CD4-positive, alpha-beta memory T cell (primary cell): ENCODE measurements at places on chromosomes 7 and 10. TPM values are rescaled to one million over a fixed set of nuclear protein-coding genes. Genes with fewer than 3 reads are reported as not detected.
A peak's percentile ranks its signal among the peaks of the same experiment; 100 is the strongest.

The DRGX gene
- not detected for total RNA-seq

The DUSP5 gene
- total RNA-seq: 3.5 TPM

- DNase-seq: no peak
Observed at GRCh38 chr10:130924138-130924819, 387.2 kb downstream of the TCERG1L start.

GRCh38 chr7:73437091-73437490 is 3.5 kb downstream of the FZD9 start:
- no peak for DNase-seq

- DNase-seq: no peak
Observed at GRCh38 chr7:11505471-11505985, 326.5 kb downstream of the THSD7A start.

DNA sequence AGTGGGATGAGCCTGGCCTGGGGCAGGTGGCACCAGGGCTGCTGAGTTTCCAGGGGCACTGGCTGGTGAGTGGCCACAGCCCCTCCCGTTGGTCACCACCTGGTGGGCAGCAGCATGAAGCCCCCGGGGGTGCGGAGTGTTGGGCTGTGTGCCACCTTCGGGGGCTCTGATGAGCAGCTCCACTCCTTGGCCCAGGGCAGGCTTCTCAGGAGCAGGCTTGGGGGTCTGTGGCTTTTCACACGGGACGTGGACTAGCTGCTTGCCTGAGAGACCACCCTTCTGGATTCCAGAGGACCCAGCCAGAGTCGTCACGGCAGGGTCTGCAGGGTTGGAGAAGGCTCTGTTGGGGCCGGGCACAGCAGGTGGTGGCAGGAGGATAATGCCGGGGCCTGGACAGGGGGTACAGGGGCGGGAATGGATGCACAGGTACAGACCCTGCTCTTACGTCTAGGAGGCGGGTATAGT is 193.1 kb downstream of the ADARB2 start:
- no peak for DNase-seq

DNA sequence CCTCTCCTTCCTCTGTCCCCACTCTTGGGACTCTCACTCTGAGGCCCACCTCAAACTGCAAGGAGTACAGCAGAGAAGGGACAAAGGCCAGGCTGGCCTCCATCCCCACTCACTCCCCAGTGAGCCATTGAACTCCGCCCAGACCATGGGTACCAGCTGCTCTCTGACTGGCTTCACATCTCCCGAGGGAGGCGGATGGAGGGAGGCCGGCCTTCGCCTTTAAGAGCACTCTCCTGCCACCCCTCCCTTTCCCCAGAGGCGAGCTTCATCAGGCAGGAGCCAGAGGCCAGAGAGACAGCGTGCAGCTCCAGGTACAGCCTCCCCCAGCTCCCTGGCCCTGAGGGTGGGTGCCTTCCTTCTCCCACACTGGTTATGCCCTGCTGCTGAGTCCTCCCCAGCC is 1.8 kb upstream of the LDB3 start:
- DNase-seq: no peak

DNA sequence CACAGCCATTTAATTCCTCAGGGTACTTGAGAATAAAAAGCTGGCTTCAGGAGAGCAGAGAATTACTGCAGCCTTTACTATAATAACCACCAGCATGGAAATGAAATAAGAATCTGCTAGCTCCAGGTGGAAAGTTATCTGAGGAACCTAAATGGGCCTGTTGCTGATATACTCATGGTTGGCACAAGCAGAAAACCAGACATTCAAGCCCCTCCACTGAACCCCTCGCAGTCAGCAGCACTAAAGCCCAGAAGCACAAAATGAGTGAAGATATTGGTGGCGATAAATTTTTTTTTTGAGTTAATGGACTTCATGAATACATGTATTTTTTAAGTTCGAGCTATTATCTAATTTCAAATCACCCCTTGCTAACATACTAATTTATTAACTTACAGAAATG is 303.9 kb upstream of the NRP1 start:
- DNase-seq: no peak

DNA sequence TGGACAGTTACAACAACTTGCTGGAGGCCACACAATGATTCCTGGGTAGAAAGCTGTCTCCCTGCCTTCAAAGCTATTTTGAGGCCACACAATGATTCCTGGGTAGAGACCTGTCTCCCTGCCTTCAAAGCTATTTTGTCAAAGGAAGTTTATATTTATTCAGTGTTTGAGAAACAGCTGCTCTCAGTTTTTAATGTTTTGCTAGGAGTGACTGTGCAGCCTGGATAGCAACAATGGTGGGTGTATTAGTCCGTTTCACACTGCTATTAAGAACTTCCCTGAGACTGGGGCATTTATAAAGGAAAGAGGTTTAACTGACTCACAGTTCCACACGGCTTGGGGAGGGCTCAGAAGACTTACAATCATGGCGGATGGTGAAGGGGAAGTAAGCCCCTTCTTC is 3.9 kb upstream of the SGPL1 start:
- no peak for DNase-seq

- DNase-seq: no peak
Observed at GRCh38 chr10:3502673-3503072, 282.3 kb downstream of the KLF6 start.

- DNase-seq: no peak
Observed at GRCh38 chr10:125911990-125912389, 15.6 kb downstream of the FANK1 start.

DNA sequence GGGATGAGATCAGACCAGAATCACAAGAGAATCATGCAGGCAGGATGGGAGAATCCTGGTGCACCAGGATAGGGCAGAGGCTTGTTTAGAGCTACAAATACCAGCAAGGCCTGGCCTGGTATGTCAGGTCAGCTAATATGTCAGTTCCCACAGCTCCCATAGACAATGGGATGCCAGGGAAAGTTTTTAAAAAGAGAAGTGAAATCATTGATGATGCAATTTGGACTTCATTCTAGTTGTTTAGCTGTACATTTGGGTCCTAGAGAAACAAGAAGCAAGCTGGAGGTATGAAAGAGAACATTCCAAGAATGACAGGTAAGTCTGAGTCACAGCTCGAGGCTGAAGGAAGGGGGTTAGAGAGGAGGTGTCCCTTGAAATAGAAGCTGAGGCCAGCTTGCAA is 45.2 kb downstream of the GPR141 start:
- no peak for DNase-seq

GRCh38 chr7:84384417-84384816 is 189.8 kb upstream of the SEMA3A start:
- no peak for DNase-seq

DNA sequence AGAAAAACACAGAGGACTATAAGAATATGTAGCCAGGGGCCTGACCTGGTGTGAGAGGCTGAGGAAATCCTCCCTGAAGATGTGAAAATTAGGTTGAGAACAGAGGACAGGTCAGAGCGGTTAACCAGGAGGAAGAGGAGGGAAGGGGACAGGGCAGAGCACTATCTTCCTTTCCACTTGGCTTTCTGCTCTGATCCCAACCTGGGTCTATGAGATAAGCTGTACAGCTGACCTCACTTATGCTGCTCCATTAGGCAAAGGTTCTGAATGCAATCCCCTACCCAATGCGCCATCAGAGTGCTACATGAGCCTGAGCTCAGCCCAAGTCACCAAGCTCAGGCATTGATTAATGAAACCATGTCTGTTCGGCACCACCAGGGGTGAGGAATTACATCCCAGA is 10.5 kb downstream of the LIPA start:
- no peak for DNase-seq

DNA sequence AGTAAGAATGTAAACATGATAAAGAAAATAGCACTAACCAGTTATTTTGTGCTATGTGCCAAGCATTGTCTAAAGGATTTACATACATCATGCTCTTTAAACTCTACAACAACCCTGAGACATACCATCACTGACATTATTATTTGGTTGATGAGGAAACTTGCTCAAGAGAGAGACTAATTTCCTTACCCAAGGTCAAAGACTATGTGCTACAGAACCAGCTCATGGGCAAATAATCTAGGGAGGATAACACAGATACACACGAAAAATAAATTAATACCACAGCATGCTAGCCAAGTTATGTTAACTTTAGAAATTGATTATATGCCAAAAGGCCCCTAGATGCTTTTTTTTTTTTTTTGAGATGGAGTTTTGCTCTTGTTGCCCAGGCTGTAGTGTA is 2.7 kb downstream of the ANKRD16 start:
- DNase-seq: no peak

GRCh38 chr7:134842062-134842461 is 62.6 kb downstream of the CALD1 start:
- DNase-seq: no peak

GRCh38 chr10:13732465-13732881 is 145.7 kb downstream of the PRPF18 start:
- DNase-seq: no peak

- DNase-seq: peak; percentile 16
Observed at GRCh38 chr7:129907122-129907736, 45.5 kb downstream of the UBE2H start.

DNA sequence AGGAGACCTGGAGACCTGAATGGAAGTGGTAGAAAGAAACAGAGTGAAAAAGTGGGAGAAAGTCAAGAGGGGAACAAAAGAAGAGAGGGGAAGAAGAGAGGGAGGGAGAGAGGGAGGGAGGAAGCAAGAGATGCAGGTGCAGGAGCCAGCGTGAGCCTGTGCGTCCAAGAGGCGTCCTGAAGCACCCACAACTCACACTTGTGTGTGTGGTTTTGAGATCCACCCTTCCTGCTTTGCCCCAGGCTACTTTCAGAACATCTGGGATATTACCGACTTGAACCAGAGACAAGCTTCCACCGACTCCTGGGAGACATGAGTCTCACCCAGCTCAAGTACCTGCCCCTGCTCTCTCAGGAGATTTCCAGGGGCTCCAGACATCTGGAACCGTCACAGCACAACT is 9.8 kb downstream of the AFAP1L2 start:
- DNase-seq: no peak
